ENCODE measurements at places on chromosomes 7 and 10. TPM values are rescaled to one million over a fixed set of nuclear protein-coding genes. Genes with fewer than 3 reads are reported as not detected.

DNA sequence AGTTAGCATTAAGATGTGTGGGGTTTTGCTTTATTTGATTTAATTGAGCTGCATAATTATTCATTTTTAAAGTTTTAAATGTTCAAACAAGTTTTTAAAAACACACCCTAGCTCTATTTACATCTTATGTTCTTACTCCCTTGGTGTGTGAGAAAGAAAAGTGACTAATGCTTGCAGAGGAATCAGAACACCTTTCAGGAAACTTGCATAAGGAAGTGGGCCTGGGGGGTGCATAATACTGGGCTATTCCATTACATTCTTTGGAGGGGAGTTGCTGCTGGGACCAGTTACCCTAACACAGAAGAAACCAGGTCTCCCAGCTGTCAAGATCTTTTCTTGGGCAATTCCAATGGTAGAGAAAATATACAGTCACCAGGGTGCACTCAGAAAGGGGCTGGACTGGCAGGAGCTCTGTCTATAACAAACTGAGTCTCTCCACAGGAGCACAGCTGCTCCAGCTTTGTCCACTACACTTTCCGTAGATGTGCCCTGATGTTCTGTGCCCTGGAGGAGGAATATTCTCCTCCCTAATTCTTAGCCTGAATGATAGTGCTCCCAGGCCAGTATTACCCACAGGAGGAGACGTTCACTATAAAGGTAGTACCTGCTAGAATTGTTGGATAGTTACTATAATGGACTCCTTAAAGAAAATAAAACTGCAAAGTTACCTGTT is 304.2 kb downstream of the CDC14C start:
- DNase-seq, result no peak
- no peaks in the 10 kb centered on the region for H3K36me3 ChIP-seq
- no peaks in the 10 kb centered on the region for H3K27me3 ChIP-seq
- H3K4me1 ChIP-seq, result no peaks in the 10 kb centered on the region

The UNC5B gene
- total RNA-seq, result 0.65 TPM

- H3K4me3 ChIP-seq, result no peak overlapping the region
- no peak overlapping the region for H3K27ac ChIP-seq
- H3K36me3 ChIP-seq, result peaks cover 3% of the 10 kb centered on the region
- no peaks in the 10 kb centered on the region for H3K4me1 ChIP-seq
Measured at GRCh38 chr7:144454256-144455039, 51.0 kb upstream of the NOBOX start.

DNA sequence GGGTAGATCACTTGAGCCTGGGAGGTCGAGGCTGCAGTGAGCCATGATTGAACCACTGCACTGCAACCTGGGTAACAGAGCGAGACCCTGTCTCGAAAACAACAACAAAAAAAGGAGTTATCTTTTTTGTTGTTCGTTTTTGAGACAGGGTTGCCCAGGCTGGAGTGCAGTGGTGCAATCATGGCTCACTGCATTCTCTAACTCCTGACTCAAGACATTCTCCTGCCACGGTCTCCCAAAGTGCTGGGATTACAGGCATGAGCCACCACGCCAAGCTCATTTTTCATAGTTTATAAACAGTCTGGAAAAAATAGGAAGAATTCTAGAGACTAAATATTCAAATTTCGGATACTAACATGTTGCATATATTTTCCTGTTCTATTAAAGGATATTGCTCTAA is 29.4 kb downstream of the SFXN4 start:
- no peak overlapping the region for H3K4me3 ChIP-seq
- DNase-seq, result no peak
- H3K27me3 ChIP-seq, result no peaks in the 10 kb centered on the region
- H3K4me1 ChIP-seq, result peaks cover 23% of the 10 kb centered on the region
- H3K27ac ChIP-seq, result no peak overlapping the region
